Bone marrow (tissue), 2 donors: ENCODE measurements at places on chromosomes 6 and 20.

DNA sequence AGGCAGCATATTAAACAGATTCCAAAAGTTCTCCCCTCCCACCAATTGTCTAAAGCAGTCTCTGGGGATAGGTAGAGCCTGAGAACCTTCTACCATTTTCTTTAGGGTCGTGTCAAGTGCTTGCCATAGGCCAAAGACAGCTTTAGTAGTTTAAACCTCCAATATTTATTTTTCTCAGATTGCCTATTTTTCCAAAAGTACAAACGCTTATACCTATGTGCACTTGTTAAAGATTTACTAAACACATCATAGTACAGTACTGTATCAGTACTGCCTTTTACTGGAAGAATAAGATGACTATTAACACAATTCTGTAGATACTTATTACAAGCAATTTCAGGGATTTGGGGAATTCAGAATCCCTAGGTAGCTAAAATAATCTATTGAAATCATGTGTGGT, 29.4 kb downstream of the AKIRIN2 start:
- no peak for DNase-seq

GRCh38 chr20:56005389-56005715, at the start of gene CBLN4:
TSS of gene CBLN4 (minus strand) at chr20:56005519. CDS start at chr20:56004171, 1,348 bp downstream.
- DNase-seq, result no peak

GRCh38 chr6:157224951-157225574, 98.3 kb downstream of the TMEM242 start:
- DNase-seq, result no peak

- no peak for DNase-seq
Observed at GRCh38 chr6:145080651-145081050, 654.7 kb downstream of the EPM2A start.

GRCh38 chr20:63744574-63745423, 5.2 kb downstream of the SLC2A4RG start:
- no peak for DNase-seq

GRCh38 chr20:8858181-8858787, 210.6 kb upstream of the PLCB4 start:
- DNase-seq, result no peak

GRCh38 chr6:129875610-129876520, 14.8 kb upstream of the TMEM244 start:
- DNase-seq, result no peak

- no peak for DNase-seq
Observed at GRCh38 chr6:135499441-135500340, 2.2 kb upstream of the AHI1 start.

DNA sequence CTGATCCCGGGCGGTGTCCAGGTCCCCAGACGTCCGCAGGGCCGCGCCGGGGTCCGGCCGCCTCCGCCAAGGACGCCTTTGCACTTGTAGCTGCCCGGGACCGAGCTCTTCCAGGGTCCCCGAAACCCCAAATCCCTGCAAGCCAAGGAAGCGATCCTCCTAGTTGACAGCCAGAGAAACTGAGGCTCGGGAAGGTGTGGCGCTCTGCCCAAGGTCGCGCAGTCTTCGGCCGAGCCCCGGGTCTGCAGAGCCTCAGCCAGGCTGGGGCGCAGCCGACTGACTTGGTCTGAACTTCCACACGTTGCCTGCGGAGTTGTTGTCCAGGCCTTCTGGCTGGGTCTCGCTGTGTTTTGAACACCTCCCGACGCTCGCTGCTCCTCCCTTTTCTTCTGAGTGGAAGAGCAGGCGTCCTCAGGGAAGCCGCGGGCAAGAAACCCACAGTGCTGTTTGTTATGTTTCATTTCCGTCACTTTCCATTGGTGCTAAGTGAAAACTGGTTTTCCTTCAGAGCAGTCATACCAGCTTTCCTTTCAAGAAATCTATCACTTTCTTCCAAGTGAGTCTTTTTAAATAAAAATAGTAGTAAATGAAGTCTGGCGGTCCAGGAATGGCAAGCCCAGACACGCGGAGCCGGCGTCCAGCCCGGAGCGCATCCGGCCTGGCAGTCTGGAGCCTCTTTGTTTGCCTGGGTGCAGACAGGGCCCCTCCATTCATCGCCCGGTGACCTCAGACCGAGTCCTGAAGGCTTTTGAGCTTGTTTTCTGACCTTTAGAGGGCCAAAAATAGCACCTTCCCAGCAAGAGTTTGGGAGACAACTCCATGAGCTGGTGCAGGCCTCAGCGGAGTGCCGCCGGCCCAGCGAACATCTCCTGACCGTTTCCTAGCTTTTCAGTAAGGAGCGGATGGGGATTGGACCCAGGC, 698 bp downstream of the FAM210B start:
- DNase-seq, result no peak

DNA sequence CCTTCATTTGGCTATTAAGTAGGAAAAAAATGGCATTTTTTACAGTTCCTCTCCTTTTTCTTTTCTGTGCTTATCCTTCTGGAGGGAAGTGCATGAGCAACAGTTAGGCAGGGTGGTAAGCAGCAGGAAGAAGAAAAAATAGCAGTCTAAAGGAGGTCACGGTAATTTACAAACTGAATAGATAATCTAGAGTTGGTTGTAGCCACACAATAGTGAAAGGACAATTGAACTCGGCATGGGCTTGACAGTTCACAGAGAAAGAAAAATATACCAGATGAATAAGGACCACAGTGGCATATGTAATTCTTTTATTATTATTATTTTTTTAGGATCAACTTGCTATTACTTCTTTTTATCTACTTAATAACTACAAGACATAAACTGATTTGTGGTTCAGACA, 358.6 kb downstream of the BTBD9 start:
- DNase-seq, result no peak

DNA sequence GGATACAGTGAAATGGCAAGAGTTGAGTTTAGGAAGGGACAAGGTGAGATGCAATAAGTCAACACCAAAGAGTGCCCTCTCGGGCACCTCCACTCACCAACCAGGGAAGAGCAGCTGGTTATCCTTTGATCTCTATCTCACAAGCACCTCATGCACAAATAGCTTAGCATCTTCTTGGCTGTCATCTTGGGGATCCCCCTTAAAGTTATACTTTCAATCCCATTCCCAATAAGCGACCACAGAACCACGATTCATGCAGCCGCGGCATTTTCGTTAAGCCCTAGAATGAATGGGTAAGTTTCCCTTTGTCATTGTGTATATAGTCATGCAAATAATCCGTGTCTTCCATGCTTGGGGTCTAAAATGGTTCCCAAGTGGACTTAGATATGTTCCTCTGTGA, 73.5 kb downstream of the ADTRP start:
- DNase-seq, result no peak

DNA sequence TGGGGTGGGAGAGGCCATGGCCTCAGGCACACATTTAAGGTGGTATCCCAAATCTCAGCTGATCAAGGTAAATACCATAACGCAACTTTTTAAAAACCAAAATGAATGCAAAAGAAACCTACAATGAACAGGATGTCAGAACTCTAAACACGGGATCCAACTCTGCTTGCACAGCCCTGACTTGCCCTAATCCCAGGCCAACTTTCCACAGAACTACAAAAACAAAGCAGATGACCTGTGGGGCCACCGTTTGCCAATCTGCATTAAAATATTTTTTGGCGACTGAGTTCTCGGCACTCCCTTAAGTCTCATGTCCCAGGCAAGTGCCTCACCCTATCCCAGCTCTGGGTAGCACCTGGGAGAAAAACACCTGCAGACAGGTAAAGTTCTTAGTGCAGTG, 110.5 kb downstream of the ZFP64 start:
- DNase-seq, result no peak

GRCh38 chr20:41041693-41042092, 13.1 kb downstream of the TOP1 start:
- no peak for DNase-seq

DNA sequence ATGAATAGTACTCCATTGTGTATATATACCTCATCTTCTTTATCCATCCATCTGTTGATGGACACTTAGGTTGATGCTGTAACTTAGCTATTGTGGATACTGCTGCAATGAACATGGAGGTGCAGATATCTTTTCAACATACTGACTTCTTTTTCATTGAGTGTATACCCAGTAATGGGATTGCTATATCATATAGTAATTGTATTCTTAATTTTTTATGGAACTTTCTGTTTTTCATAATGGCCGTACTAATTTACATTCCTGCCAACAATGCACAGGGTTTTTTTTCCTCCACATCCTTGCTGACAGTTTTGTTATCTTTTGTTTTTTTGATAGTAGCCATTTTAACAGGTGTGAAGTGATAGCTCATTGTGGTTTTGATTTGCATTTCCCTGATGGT, 5.2 kb downstream of the CCN2 start:
- no peak for DNase-seq
